ENCODE measurements at places on chromosomes 5 and 9.

DNA sequence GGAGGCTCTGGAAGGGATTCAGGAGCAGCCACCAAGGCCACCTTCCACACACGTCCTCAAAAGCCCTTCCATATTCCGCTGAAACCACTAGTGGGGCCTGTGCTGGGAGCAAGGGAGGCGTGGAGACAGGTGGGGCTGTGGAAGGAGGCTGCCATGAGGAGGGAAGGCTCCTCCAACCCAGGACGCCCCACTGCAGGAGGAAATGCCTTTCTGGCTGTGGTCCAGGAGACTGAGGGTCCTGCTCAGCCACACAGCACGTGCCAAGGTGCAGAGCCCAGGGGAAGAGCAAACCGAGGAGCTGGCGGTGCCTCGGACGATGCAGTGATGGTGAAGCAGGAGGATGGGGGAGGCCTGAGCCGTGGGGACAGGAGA, 49.5 kb downstream of the ADAMTS2 start:
- DNase-seq: no peak

DNA sequence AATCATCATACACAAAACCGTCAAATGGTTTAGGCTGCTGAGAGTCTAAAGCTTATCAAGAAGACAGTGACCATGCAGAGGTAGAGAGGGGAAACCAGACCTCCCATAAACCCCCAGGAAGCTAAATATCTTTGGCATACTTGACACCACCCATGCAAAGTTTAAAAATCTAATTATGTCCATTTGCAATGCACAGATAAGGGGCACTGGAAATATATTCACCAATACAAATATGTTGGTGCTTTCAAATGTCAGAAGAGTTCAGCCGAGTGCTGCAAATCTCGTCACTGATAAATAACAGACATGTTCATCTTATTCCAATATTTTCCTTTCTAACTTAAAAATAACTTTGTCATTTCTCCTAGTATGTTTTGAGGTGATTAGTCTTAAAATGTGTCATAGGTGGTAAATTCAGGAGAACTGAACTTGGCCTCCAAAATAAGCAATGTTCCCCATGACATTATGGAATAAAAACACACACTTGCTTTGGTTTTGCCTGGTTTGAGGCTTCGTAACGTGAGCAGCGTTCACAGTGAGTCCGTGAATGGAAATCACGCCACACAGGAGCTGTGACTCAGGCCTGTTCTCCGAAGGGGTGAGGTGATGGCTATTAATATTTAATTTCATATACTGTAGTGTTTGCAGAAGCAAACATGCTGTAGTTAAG, 182.2 kb downstream of the AOPEP start:
- DNase-seq: peak; percentile 46

DNA sequence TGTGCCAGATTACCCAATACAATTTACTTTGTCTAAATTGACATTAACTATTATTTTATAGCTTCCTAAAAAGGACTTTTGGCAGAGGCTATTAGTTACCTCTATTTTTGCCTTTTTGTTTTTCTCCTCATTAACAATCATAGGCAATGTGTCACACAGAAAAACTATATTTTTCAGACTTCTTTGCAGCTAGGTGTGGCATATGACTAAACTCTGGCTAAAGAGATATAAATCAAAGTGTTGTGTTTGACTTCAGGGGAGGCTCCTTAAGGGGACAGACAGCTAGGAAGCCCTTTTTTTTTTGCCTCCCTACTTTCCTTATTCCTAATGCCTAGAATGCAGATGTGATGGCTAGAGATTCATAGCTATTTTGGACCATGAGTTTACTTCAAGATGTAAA, 19.7 kb upstream of the GCNT4 start:
- DNase-seq: no peak

- DNase-seq: no peak
Measured at GRCh38 chr9:76490249-76490990, 31.4 kb downstream of the GCNT1 start.

GRCh38 chr5:175484829-175485228, 6.5 kb downstream of the SFXN1 start:
- DNase-seq: no peak

GRCh38 chr9:70408393-70409040, 5.9 kb downstream of the KLF9 start:
- DNase-seq: peak; percentile 83

GRCh38 chr5:59174248-59174844, 591.5 kb downstream of the RAB3C start:
- peak; percentile 79 for DNase-seq

- DNase-seq: peak; percentile 41
Measured at GRCh38 chr9:134597957-134598883, 43.4 kb upstream of the COL5A1 start.

- DNase-seq: peak; percentile 51
Measured at GRCh38 chr5:148970228-148970627, 92.6 kb downstream of the SH3TC2 start.

GRCh38 chr5:124675931-124676846, 70.2 kb downstream of the ZNF608 start:
- no peak for DNase-seq

DNA sequence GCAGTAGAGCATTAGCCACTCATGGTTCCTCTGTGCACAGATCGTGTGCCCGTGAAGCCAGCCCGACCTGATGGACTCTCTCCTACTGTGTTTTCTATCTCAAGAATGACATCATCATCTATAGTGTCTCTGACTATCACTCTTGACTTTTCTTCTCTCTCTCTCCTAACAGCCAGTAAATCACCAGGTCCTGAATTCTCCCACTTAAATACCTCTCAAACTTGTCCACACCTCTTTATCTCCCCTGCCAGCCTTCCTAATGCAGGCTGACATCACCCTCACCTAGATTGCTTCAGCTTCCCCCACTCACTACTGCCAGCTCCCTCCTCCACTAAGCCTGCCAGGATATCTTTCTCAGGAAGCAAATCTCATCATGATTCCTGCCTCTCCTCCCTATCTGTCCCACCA, 90.6 kb upstream of the MIER3 start:
- no peak for DNase-seq

DNA sequence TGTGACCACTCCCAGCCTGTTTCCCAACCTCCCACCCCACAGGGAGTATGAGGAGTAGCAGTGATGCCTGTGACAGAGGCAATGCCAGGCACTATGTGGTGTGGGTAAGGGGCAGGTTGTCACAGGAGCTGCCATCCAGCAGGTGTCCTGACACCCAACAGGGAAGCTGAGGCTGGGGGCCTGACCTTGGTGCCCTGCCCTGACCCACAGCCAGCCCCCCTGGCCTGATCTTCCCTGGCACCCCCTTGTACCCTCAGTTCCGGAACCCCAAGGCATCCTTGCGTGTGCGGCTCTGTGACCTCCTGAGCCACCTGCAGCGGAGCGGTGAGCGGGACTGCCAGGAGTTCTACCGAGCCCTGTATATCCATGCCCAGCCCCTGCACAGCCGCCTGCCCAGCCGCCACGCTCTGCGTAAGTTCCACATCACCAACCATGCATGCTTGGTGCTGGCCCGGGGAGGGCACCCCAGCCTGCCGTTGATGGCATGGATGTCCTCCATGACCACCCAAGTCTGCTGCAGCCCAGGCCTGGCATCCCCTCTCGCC, 14.4 kb downstream of the CARD19 start:
- no peak for DNase-seq

- no peak for DNase-seq
Measured at GRCh38 chr5:89203611-89204010, 320.6 kb upstream of the MEF2C start.

GRCh38 chr5:38339446-38339845, 81.1 kb downstream of the EGFLAM start:
- no peak for DNase-seq

GRCh38 chr9:86819552-86819951, 127.8 kb downstream of the GAS1 start:
- DNase-seq: no peak

- peak; percentile 70 for DNase-seq
Measured at GRCh38 chr9:72788966-72789735, 163.7 kb downstream of the ALDH1A1 start.

- no peak for DNase-seq
Measured at GRCh38 chr9:95754533-95755420, 120.7 kb upstream of the ERCC6L2 start.

DNA sequence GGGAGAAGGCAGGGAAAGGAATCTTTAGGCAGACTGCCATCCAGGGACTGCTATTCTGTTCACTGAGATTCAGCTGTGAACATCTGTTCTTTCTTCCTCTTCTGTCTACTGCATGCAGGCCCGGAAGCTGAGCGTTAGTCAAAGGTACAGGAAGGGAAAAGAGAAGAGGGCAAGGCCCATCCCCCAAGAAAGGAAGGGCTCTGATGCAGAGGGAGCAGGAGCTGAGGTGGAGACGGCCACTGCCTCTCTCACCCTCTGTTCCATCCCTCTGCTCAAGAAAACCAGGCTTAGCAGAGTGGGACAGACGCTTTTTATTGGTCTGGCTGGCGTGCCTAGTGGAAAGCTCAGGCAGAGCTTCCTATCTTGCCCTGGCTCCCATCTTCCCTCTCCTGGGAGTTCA, 57.6 kb downstream of the PFDN1 start:
- no peak for DNase-seq

- no peak for DNase-seq
Measured at GRCh38 chr9:112043423-112043822, 131.7 kb downstream of the SUSD1 start.

DNA sequence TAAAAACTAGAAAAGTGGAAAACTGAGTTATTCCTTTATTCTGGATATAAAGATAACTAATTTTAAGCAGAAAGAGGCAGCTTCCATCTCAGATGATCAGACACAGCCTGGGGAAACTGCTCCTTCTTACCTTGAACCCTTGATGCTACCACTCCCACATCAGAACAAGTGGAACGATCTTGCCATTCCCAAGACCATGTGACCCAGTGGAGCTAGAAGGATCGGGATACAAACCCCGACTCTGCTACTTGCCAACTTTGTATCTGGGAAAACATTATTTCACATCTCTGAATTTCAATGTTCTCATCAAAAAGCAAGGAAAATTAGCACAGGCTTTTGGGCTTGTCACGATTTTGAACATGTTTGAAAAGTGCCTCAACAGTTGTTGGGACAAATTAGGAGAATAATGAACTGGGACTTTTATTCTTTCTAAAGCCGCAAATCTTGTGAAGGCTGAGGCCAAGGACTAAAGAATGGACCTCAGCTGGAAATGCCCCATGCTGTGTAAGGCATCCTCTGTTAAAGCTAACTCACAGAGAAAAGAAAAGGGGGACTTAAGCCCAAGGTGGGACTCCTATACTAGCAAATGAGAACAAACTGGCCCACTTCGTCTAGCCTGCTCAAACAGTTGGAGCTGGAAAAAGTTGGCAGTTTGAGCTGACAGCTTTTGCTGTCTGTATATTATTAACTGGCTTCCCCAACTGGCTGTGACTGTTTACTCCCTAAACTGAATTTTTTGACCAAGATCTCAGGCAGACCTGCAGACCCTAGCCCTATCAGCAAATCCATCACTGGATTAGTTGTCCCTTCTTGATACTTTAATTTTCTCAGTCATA, 552.3 kb downstream of the EFNA5 start:
- no peak for DNase-seq

DNA sequence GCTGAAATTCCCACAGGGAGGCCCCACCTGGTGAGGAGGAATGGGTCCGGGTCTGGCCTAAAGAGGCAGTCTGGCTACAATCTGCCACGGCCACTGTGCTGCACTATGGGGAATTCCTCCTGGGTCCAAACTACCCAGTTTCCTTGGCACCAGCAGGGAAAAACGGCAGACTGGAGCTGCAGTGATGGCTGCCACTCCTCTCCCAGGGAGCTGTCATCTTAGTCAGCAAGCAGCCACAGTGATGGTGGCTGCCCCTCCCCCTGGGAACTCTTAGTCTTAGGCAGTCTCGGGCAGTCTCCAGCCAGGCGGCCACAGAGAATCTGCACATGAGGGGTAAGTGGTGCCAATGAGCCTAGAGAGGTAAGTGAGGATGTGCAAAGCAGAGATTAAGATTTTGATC, 205.8 kb downstream of the TMEM38B start:
- peak; percentile 41 for DNase-seq

- DNase-seq: no peak
Measured at GRCh38 chr9:122055701-122056100, 37.4 kb downstream of the TTLL11 start.

DNA sequence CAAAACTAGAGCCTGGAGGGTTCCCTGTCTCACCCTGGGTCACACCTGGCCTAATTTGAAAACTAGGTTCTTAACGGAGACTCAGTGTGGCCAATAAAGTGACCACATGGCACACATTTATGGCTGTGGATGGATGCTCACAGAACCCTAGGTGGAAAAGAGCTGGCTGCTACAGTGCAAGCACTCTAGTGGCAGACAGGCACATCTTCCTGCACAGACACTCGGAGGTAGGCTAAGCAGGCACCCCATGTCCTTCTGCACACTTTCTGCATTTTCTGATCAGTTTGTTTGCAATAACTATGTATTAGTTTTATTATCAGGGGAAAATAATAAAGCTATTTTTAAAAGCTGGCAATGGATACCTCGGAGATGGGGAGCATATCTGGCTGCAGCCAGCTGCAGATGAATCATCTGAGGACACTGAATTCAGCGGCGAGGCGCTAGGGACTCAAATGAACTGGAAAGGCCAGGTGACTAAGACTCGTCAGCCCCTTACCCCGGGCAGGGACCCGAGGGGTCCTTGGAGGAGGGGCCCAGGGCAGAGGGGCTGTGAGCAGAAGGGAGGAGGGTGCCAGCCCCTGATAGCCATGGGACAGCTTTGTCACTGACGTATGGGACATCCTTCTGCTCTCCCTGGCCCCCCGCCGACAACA, 96.2 kb downstream of the OLFM1 start:
- DNase-seq: no peak

DNA sequence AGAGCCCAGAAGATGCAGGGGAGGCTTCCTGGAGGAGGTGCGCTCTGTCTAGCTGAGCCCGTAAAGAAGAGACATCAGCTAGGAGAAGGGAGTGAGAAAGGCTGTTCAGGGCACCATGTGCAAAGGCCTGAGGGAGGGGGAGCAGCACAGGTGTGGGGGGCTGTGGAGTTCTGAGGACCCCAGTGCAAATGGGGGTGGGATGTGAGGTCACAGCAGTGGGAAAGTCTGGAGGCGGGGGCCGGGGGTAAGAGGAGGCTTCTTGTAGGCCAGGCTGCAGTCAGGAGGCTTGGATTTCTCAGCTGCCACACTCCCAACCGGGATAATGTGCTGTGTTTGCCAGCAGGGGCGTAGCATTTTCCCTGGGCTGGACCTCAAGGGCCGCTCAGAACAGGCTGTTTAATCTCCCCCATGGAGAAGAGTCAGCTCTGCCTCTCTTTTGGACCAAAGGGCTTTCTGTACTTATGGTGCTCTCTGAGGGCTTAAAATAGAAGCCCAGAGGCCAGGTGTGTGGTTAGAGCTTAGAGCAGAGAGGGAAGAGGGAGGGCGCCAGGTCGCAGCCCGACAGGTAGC, 5.7 kb downstream of the NEURL1B start:
- DNase-seq: no peak

DNA sequence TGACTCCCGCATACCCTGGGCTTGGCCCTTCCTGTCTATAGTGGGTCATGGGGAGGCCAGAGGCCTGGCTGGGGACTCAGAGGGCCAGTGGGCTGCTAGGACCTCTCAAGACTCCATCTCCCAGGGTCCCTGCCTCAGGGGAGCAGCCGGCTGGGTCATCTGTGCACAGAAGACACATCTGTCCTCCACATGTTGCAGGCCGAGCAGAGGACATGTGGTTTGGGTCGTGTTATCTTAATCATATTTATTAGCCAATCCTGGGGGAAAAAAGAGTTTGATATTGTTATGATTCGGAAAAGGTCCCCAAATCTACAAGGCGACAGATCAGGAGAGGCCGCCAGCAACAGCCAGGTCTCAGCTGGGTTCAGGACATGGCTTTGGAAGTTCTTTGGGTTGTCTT, 14.4 kb downstream of the LMX1B start:
- DNase-seq: no peak

GRCh38 chr9:85421641-85422040, 320.1 kb downstream of the AGTPBP1 start:
- DNase-seq: peak; percentile 65

GRCh38 chr9:127930231-127931091, at the start of gene PIP5KL1:
PIP5KL1 (minus strand) TSS chr9:127930777; CDS start chr9:127930752, 25 bp downstream.
- peak; percentile 95 for DNase-seq
